ENCODE measurements at places on chromosomes 3 and 15.

DNA sequence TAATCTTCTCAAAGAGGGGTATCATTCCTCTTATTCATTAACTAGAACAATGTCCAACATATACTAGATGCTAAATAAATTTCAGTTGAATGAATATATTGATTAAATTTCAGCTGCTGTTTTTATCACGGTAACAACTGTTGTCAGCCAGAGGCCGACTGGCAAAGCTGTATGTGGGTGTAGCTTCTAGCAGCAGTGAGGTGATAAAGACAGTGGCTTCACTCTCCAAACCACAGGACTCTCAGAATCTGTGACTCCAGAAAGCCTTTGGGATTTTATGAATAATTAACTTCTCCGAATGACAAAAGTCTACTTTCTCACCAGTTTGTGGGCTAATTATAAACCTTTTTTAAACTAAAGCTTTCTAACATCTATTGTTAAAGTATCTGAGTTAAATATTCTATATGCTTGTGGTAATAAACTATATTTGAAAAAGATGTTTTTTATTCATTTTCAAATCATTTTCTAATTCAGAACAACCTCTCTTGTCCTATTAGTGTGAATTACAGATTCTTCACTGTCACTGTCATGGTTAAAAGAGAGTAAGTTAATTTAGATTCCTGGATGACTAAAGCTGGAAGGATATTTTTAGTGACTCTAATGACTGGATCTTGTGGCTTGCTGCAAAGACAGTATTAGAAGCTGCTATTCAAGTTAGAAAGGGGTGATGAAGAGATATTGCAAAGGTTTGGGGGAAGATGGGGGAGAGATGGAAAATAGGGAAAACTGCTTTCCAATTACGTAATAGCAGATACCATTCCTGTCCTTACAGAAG is 796.4 kb upstream of the ARPP21 start:
- DNase-seq = no peak

GRCh38 chr3:4006288-4006687 is 207.1 kb downstream of the LRRN1 start:
- no peak for DNase-seq

DNA sequence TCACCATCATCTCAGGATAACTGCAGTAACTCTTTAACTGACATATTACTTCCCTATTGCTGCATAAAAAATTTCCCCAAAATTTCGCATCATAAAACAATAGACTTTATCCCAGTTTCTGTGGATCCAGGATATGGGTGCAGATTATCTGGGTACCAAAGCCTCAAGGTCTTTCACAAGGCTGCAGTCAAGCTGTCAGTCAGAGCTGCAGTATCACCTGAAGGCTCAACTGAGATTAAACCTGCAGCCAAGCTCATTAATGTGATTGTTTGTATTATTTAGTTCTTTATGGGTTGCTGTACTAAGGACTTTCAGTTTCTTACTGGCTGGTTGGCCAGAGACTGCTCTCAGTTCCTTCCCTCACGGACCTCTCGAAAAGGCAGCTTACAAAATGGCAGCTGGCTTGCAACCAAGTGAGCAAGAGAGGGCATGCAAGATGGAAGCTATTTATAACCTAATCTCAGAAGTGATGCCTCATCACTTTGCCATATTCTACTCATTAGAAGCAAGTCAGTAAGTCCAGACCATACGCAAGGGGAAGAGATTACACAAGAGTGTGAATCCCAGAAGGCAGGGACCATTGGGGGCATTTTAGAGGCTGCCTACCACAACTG is 54.9 kb downstream of the DCUN1D1 start:
- DNase-seq = no peak

DNA sequence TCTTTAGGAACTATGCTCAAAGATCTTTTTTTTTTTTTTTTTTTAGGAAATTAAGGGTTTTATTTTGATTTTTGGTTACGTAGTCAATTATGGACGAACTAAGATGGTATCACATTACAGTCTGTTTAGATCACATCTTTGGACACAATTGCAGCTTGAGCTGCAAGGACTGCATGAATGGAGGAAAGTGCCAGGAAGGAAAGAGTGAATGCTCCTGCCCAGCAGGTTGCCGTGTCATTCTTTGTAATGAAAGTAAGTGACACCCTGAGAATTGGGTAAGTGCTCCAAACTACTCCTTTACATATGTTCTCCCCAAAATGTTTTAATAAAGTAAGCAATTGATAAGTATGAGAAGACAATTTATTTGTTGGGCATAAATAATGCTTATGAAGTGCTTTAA is 716.5 kb upstream of the GOLIM4 start:
- no peak for DNase-seq

GRCh38 chr15:39154227-39154638 is 426.6 kb upstream of the THBS1 start:
- no peak for DNase-seq

- no peak for DNase-seq
These were observed 56.4 kb downstream of the UBE2E2 start for GRCh38 chr3:23259515-23259914.

GRCh38 chr3:190593075-190593474 is 79.2 kb downstream of the IL1RAP start:
- DNase-seq = no peak

GRCh38 chr3:195813916-195814640 is 2.3 kb upstream of the MUC4 start:
- DNase-seq = no peak

GRCh38 chr3:12681089-12681942 is 17.4 kb upstream of the RAF1 start:
- DNase-seq = no peak

All from BJ (cell line).